ENCODE measurements at places on chromosomes 1 and 21. TPM values are rescaled to one million over a fixed set of nuclear protein-coding genes. Genes with fewer than 3 reads are reported as not detected.

DNA sequence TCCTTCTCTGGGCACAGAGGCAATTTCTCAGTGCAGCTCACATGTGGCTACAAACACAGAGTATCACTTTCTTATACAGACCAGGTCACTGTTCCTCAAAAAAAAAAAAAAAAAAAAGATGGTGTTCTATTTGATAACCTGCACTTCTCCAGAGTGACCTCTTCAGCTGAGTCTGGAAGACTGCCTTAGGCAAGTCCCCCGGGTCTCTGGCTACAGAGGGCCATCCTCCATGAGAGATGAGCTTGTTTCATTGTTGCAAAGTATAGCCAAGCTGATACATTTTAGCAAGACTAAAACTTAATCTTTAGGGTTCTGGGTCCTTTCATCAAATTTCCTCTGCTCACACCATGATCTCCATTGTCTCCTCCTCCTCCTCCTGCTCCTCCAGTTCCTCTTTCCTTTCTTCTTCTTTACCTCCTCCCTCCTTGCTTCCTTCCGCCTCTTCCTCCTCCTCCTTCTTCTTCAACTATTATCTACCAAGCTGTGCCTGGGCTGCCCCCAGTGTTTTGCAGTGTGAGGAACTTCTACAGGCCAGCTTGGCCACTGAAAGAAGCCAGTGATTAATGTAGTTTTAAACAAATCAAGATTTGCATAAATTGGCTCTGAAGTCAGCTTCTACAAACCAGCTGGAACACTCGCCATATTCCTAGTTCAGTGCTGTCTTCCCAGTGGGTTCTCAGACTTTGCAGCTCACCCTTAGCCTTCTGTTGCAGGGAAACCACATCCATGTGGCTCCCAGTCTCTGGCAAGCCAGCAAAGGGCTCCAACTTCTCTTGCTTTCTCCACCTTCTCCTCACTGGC, 139.4 kb downstream of the RUNX1 start:
- peaks cover 2% of the 10 kb centered on the region for H3K27me3 ChIP-seq
- H3K36me3 ChIP-seq: no peaks in the 10 kb centered on the region
- H3K4me1 ChIP-seq: peaks cover 35% of the 10 kb centered on the region
- no peak overlapping the region for H3K4me3 ChIP-seq
- DNase-seq: no peak

DNA sequence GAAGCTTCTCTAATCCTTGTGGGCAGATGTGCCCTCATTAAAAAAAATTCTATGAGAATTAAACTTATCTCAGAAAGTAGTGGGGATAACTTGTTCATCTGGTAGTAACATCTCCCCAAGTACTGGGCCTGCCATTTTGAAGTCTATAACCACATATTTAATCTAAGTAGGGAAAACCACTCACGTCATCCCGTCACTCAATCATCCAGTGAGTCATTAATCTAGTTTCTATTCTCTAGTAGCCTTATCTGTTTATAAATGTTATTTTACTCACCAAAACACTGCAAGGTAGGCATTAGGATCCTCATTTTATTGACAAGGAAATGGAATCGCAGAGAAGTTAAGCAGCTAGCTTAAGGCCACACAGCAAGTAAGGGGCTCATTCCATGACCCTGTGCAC, 221.9 kb downstream of the ATG4C start:
- no peaks in the 10 kb centered on the region for H3K36me3 ChIP-seq
- no peaks in the 10 kb centered on the region for H3K27me3 ChIP-seq
- peaks cover 12% of the 10 kb centered on the region for H3K4me1 ChIP-seq
- H3K4me3 ChIP-seq: no peak overlapping the region

DNA sequence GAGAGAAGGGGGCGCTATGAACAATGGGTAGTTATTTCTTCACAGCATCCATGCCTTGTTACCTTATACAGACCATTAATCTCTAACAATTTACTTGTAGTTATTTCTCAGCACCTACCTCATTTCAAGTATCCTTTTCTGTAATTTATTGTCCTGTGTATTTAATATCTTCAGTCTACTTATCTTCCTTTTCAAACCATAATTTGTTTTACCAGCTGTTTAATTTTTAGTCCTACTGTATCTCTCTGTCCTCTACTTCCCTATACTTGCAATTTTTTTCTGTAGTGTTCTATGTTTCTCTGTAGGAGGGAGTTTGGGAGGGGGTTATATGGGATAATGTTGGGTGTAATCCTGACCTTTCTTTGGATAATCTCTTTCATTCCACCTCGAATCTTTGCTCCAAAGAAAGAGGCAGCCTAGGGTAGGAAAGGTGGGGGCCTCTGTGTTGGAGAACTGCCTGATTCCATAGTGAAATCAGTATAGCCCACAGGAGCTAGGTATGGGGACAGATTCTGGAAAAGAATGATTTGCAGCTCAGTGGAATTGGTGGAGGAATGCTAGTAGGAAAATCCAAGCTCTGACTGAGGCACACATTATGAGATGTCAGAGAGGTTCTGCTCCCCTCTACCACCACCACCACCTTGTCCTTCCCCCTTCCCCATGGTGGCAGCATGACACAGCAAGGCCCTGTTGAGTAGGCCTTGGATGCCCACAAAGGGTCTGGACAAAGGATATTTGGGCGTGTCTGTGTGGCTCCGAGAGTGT, 642 bp downstream of the MLLT11 start:
- peak overlapping the region; percentile 81 for H3K27ac ChIP-seq
- peaks cover 19% of the 10 kb centered on the region for H3K36me3 ChIP-seq
- peaks cover 51% of the 10 kb centered on the region for H3K4me1 ChIP-seq

DNA sequence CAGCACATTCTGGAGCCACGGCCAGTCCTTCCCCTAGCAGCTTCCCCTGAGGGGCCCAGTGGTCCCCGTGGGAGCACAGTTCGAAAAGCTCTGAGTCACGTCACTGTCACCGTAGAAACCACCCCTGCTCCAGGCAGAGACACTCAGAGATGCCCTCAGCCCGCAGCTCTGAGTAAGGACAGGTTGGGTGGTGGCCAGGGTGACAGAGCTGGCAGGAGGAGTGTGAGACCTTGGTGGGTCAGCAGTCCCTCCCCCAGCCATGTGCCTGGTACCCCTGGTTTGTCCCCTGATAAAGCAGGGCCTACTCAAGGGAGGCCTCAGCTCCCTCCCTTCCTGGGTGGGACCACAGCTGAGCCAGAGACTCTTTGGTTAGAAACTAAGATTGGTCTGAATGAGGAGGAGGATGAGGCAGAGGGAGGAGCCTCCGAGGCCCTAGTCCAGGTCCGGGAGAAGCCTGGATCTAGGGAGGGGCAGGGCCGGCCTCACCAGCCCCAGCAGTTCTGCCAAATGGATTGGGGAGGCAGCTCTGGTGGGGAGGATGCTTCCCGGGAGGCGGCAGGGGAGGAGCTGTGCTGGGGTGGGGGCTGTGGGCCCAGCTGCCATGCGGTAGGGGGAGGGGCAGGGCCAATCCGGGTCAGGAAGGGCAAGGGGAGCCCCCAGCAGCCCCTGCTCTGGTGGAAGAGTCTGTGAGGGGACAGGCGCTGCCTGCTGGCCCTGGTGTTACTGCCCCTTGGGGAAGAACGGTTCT, 55.2 kb downstream of the SLC9A1 start:
- no peaks in the 10 kb centered on the region for H3K36me3 ChIP-seq
- H3K4me1 ChIP-seq: peaks cover 29% of the 10 kb centered on the region
- DNase-seq: no peak
- no peak overlapping the region for H3K4me3 ChIP-seq
- 0 out of 2 replicates have a peak overlapping the region, but pooled peaks have one; percentile 75 for H3K27ac ChIP-seq
- no peaks in the 10 kb centered on the region for H3K27me3 ChIP-seq

DNA sequence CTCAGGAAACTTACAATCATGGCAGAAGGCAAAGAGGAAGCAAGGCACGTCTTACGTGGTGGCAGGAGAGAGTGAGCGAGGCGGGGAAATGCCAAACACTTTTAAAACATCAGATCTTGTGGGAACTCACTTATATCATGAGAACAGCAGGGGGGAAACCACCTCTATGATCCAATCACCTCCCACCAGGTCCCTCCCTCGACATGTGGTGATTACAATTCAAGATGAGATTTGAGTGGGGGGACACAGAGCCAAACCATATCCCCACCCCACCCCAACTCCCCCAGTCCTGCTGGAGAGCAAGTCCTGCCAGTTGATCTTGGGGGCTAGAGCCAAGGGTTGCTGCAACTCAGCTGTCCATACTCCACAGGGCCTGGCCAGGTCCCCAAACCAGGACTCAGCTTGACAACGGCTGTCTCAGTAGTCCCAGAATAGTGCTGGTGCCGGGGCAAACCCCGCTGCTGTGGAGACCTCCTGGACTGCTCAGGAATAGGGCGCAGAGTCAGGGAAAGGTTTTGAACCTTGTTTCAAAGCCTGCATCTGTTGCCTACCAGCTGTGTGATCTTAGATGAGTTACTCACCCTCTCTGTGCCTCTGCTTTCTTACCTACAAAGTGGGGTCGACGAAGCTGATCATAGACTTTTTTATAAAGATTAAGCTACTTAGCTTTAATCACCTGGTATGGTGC, 79.5 kb downstream of the STUM start:
- no peak overlapping the region for H3K4me3 ChIP-seq
- no peaks in the 10 kb centered on the region for H3K4me1 ChIP-seq
- H3K27me3 ChIP-seq: peaks cover 35% of the 10 kb centered on the region

The CFAP141 gene
- not detected for total RNA-seq

The TMPRSS15 gene
- not detected for total RNA-seq

The RGS2 gene
- total RNA-seq: 19.1 TPM

- no peak overlapping the region for H3K27ac ChIP-seq
- H3K4me1 ChIP-seq: peaks cover 36% of the 10 kb centered on the region
- H3K36me3 ChIP-seq: no peaks in the 10 kb centered on the region
- no peaks in the 10 kb centered on the region for H3K27me3 ChIP-seq
- H3K4me3 ChIP-seq: no peak overlapping the region
These were observed 51.9 kb upstream of the DMRTA2 start for GRCh38 chr1:50474859-50475809.

GRCh38 chr1:116429821-116430374, 56.9 kb downstream of the ATP1A1 start:
- H3K4me1 ChIP-seq: no peaks in the 10 kb centered on the region
- no peak overlapping the region for H3K27ac ChIP-seq
- no peak for DNase-seq
- H3K27me3 ChIP-seq: no peaks in the 10 kb centered on the region
- no peaks in the 10 kb centered on the region for H3K36me3 ChIP-seq
- H3K4me3 ChIP-seq: no peak overlapping the region

GRCh38 chr1:203506858-203507626, 13.1 kb downstream of the OPTC start:
- peaks cover 42% of the 10 kb centered on the region for H3K4me1 ChIP-seq
- H3K27ac ChIP-seq: no peak overlapping the region
- no peak overlapping the region for H3K4me3 ChIP-seq
- no peak for DNase-seq
- peaks cover 3% of the 10 kb centered on the region for H3K27me3 ChIP-seq
- no peaks in the 10 kb centered on the region for H3K36me3 ChIP-seq

DNA sequence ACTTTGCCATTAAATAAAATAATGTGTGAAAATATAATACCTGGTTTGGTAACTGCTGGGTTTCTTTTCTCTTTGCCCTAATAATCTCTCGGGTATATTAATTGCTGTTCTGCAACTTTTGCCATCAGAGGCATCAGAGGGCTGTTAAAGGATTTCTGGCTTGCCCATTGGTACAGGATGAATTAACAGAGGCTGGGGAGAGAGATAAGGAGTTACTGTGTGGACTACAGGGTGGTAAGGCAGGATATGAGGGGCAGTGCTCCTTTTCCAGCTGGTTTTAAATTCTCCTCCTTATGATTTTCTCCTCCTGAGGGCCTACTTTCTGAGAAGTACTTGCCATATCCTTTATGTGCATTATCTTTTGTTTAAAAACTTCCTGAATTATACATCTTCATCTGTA, 48.3 kb downstream of the FGGY start:
- no peaks in the 10 kb centered on the region for H3K4me1 ChIP-seq
- no peak for DNase-seq
- H3K27me3 ChIP-seq: no peaks in the 10 kb centered on the region
- H3K27ac ChIP-seq: no peak overlapping the region
- peaks cover 4% of the 10 kb centered on the region for H3K36me3 ChIP-seq
- H3K4me3 ChIP-seq: no peak overlapping the region

GRCh38 chr1:15139654-15140350, 13.7 kb upstream of the TMEM51 start:
- H3K4me3 ChIP-seq: no peak overlapping the region
- H3K4me1 ChIP-seq: peaks cover 20% of the 10 kb centered on the region
- H3K27me3 ChIP-seq: peaks cover 5% of the 10 kb centered on the region
- DNase-seq: peak; percentile 62

The CYP4A22 gene
- not detected for total RNA-seq

DNA sequence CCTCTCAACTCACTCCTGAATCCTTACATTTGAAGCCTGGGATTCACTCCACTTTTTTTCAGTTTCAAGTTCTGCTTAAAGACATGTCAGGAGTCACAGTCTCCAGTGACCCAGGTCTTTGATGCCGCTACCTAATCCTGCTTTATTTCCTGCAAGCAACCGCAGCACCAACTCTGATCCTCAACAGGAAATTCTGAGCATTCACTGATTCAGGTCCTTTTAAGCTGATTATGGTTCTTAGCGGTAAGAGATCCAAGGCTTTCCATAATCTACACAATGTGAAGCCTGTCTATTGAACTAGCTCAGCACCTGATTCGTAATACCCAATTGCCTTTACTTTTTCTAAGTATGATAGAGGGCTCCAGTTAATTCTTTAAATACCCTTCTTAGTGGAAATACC, 43.7 kb upstream of the PIGC start:
- no peak overlapping the region for H3K27ac ChIP-seq
- peaks cover 4% of the 10 kb centered on the region for H3K4me1 ChIP-seq
- DNase-seq: no peak
- no peak overlapping the region for H3K4me3 ChIP-seq
- H3K27me3 ChIP-seq: no peaks in the 10 kb centered on the region

Data from WTC11 (cell line).